ENCODE measurements at places on chromosomes 1 and 21.

DNA sequence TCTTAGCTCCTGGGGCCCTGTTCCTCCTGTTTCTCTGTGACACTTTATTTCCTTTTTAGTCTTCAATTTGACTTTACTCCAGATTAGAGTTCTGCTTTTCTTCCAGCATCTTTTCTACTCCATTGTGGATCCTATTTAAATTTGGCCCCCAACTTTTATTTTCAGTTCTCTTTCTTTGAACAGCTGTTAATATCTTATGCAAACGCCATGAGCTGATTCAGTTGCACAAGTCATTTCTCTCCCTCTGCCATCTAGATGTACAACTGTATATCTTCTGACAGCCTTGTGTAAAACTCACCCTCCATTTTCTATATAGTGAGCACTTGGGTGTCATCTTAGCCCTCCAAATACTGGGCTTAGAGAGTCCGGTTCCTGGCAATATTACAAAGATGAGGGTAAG is 42.2 kb downstream of the SPATA17 start:
- DNase-seq: no peak

- DNase-seq: no peak
Measured at GRCh38 chr1:69191335-69191734, 376.4 kb upstream of the LRRC7 start.

GRCh38 chr21:41895643-41896493 is 16.7 kb upstream of the PRDM15 start:
- DNase-seq: no peak

- no peak for DNase-seq
Measured at GRCh38 chr1:54987919-54988705, 7.7 kb downstream of the TMEM61 start.

GRCh38 chr1:64842224-64842623 is 97.3 kb downstream of the RAVER2 start:
- DNase-seq: no peak

Measured in erythroblast (primary cell).